Uterus (tissue), 4 donors: ENCODE measurements at places on chromosomes 5 and 9. TPM values are rescaled to one million over a fixed set of nuclear protein-coding genes. Genes with fewer than 3 reads are reported as not detected.

DNA sequence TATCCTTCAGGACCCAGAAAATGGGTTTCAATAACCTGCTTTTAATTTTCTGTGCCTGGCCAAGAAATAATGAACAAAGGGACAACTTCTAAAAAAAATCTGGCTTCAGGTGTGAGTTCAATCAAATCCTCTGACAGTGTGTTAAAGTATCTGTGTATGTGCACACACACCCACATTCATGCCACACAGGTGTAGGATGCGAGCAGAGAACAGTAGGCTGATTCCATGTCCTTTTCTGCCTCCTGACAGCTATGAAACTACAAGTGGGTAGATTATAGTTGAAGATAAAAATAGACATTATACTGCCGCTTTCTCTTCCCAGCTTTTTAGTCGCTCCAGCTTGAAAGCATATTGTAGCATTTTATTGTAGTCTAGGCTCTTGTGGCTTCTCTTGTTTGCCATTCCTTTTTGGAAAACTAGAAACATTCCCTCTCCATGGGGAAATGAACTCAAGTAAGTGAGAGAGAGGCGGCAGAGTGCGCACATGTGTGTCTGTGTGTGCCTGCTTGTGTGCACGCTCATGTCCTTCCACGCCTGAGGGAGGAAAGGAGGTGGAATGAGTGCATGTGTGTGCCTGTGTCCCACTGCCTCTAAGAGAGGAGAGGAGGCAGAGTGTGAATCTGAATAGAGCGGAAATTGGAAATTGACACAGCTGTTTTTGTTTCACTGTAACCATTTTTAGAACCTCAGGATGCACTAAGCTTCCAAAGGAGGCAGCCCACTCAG, 273.0 kb downstream of the ELAVL2 start:
- DNase-seq, result no peak

The CCDC183 gene
- total RNA-seq, result not detected

The NIPSNAP3A gene
- 41.2 TPM for total RNA-seq

DNA sequence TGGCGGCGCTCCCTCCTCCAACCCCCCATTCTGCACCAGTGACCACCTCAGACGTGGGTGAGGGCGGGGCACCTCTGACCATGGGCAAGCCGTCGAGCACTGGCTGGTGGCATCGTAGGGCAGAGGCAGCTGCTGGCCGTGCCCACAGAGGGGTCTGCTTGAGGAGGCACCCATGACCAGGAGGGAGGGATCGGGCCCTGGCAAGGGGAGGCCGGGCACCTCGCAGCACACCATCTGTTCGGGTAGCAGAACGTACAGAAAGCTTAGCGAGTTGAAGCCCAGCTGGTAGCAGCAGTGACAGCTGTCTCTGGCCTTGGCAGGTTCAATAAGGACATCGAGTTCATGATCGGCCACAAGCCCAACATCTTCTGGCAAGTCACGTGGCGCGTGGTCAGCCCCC, 4.3 kb upstream of the SLC6A18 start:
- no peak for DNase-seq

- DNase-seq, result no peak
Observed at GRCh38 chr5:122770477-122770876, 4.4 kb upstream of the SNX2 start.

- no peak for DNase-seq
Observed at GRCh38 chr9:109560470-109561132, 62.5 kb upstream of the PTPN3 start.

GRCh38 chr9:73042155-73042554, 89.3 kb upstream of the ALDH1A1 start:
- DNase-seq, result no peak

DNA sequence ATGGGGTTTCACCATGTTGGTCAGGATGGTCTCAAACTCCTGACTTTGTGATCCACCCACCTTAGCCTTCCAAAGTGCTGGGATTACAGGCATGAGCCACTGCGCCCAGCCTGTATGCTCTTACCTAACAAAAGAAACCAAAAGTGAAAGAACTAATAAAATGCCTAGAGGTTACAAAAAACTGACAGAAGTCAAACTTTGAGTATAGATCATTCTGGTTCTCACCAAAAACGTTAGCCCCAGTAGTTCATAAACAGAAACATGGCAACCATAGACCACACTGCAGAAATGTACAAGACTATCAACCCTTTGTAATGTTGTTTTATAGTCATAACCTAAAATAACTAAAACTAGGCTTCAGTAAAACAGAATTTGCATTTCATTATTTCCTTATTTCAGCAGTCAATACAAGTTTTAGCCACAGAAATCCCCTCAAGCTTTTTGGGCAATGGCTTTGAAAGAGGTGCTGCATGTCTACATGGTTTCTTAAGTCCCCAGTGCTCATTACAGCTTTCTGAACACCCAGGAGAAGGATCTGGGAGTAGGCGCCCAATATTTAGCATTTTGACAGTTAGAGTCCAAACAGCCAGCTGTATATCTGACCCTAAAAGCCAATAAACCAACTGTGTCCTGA, 72.5 kb downstream of the EPB41L4A start:
- DNase-seq, result no peak

DNA sequence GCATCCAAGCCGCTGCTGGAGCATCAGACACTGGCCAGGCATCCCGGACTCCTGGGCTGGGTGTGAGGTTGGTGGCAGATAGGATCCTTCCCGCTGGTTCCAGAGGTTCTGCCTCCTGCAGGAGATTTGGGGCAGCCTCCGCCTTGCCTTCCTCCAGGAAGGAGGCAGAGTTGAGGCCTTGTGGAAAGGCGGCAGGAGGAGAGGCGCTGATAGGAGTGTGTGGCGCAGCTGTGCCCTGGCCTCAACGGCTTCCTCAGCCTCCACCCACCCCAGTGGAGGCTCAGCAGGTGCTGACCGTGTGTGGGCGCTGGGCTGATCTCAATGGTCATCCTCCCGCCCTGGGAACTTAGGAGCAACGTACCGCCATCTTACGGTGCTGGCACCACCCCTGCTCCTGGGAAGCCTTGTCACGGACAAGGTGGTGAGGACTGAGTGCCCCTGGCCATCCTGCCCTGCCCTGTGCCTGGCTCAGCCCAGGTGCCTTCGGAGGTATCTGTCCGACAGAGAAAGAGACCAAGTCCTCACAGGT, 10.2 kb downstream of the NCS1 start:
- no peak for DNase-seq

- no peak for DNase-seq
Observed at GRCh38 chr9:120886490-120886967, 9.5 kb upstream of the PHF19 start.

DNA sequence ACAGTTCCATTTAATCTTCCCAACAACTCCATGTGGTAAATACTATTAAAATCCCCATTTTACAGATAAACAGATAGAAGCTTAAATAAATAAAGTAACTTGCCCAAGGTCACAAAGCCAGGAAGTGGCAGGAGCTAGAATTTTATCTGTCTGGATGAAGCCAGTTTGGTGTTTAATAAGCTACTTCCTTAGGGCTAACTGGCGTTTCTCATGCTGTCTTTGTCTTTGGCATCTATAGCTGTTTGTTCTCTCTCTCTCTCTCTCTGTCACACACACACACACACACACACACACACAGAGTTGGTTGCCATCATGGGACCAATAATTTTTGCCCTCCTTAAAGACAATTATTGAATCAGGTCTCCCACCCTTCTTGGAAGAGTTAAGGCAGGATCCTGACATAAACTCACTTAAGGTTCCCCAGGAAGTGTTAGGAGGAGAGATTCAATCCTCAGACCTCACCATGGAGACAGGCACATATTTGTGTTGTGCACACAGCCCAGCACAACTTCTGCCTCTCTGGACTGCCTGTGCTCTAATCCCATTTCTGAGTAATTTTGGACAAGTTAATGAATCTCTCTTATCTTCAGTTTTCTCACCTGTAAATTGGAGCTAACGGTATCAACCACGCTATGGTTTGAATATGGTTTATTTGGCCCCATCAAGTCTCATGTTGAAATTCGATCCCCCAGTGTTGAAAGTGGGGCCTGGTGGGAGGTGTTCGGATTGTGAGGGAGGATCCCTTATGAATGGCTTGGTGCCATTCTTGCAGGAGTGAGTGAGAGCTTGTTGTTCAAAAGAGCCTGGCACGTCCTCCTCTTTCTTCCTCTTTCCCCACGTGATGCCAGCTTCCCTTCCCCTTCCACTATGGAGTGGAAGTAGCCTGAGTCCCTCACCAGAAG, 8.3 kb upstream of the ADRA1B start:
- no peak for DNase-seq

DNA sequence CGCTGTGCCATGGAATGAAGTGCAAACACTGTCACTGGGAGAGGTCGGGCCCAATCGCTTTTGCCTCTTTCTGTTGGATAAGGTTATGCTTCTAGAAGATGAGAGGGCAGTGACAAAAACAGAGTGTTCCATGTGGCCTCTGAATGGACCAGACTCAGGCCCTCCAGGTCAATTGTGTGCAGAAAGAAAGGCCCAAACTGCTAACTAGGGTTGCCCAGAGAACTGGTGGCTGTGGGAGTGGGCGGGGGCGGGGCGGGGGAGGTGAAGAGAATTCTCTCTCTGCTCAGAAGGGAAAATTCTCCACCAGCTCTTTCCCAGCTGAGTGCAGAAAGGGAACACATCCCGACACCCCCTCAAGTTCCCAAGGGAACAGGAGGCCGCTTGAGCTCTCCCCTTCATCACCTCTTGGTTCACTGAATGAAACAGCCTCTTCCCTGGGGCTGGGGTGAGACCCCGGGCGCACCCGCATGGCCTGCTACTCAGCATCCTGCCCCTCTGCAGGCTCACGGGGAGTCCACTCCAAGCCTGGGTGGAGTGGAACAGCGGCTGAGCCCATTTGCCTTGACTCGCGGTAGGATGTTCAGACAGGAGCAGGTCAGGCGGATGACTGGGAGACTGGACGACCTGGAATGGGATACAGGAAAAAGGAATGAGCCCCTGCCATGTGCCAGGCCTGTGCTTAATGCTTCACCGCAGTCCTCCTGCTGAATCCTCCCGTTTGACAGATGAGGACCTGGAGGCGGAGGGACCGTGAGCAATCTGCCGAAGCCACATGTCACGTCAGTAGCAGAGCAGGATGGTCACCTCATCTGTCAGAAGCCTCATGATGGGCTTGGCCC, 93.8 kb upstream of the FANCC start:
- no peak for DNase-seq

The ESM1 gene
- 0.70 TPM for total RNA-seq

The SPATA6L gene
- 0.51 TPM for total RNA-seq

GRCh38 chr5:121399879-121400278, 451.8 kb upstream of the FTMT start:
- no peak for DNase-seq

DNA sequence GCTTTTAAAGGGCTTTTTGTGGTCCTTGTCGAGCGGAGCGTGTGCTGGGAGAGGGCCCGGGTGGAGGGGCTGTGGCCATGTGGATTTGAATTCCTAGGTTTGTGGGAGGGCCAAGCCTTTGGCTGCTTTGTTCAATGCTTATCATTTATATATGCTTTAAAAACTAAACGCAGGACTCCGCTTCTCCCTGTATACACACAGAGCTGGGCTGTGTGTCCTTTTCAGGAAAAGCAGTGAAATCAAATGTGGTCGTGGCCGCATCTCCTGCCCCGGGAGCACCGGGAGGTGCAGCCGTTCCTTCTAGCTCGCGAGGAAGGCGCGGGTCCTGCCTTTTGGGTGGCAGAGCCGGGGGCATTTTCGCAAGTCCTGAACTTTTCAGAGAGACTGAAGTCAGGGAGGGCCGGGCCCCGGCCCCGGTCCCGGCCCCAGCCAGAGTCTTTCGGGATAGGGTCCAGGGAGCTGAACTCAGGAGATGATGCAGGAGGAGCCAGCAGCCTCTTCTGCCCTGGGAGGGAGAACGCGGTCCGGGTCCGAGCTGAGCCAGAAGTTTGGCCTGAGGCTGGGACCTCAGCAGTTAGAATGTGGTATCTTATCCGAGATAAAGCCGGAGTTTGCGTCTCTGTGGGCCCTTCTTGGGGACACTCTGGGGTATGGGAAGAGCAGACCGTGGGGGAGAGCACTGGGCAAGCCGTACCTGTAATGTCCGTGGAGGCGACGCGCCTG, 158.8 kb downstream of the C9orf152 start:
- DNase-seq, result no peak

The TYRP1 gene
- total RNA-seq, result not detected

The KCNIP1 gene
- total RNA-seq, result 1.3 TPM

The GCNT1 gene
- total RNA-seq, result 15.6 TPM

The TSSK1B gene
- total RNA-seq, result 0.35 TPM

The IL5 gene
- not detected for total RNA-seq

DNA sequence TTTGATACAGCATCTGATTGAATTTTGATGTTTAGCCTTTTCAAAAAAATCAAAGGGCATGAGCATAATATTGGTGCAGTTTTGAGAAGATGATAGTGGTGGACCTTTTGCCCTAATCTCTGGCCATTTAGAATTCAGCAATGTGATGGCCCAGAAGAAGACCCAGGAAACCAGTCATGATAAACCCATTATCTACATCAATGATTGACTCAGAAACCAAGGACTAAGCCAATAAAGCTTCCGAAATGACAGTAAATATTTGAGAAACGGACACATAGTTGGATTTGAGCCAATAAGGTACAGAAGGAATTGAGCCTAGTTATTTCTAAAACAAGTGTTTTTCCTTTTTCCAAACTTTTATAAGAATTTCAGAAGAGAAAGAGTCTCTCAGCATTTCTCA, 1158.8 kb upstream of the DMAC1 start:
- DNase-seq, result no peak

DNA sequence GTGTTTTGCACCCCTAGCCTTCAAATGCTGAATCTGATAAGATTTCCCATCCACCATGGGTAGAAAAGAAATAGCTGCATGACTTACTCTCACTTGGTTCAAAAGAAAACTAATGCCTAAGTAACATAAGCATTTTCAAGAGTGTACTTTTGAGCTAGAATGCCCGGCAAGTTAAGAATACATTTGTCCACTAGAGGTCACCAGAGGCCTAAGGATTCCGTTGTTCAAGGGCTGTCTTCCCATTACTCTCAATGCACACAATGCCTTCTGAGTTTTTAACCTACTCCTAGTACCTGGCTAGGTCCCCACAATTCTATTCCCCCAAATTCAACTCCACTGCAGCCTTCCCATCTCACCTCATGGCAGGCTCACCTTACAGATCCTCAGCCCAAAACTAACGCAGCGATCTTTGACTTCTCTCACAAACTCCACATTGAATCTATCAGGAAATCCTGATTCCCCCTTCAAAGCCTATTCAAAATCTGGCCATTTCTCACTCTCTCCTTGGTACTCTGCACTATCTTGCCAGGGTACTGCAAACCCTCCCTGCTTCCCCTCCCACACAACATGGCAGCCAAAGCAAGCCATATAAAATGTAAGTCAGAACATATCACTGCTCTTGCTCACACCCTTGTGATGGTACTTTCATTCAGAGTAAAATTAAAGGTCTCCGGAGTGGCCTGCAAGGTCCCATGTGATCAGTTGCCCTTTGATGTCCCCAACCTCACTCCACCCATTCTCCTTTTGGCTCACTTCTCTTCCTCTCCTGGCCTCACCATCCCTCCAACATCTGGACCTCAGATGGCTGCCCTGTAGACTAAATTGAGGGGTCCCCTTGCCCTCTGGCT, 13.4 kb downstream of the OXCT1 start:
- peak; percentile 23 for DNase-seq

GRCh38 chr5:164098531-164098930, 593.1 kb downstream of the MAT2B start:
- DNase-seq, result no peak

- DNase-seq, result no peak
Observed at GRCh38 chr5:149656576-149657182, 73.4 kb upstream of the PPARGC1B start.

The HTR1A gene
- total RNA-seq, result not detected

The NRARP gene
- 0.29 TPM for total RNA-seq

The EMB gene
- total RNA-seq, result 0.51 TPM

The RIMOC1 gene
- 9.2 TPM for total RNA-seq
